ENCODE measurements at places on chromosomes 12 and 14.

- no peaks in the 10 kb centered on the region for H3K36me3 ChIP-seq
- H3K4me3 ChIP-seq = no peak overlapping the region
- no peak for DNase-seq
- no peak overlapping the region for H3K27ac ChIP-seq
Measured at GRCh38 chr12:58648176-58648575, 272.1 kb downstream of the LRIG3 start.

GRCh38 chr14:46574221-46574977 lies 77.2 kb downstream of the RPL10L start:
- H3K4me1 ChIP-seq = no peaks in the 10 kb centered on the region
- H3K36me3 ChIP-seq = no peaks in the 10 kb centered on the region
- H3K27me3 ChIP-seq = no peaks in the 10 kb centered on the region
- no peak for DNase-seq

DNA sequence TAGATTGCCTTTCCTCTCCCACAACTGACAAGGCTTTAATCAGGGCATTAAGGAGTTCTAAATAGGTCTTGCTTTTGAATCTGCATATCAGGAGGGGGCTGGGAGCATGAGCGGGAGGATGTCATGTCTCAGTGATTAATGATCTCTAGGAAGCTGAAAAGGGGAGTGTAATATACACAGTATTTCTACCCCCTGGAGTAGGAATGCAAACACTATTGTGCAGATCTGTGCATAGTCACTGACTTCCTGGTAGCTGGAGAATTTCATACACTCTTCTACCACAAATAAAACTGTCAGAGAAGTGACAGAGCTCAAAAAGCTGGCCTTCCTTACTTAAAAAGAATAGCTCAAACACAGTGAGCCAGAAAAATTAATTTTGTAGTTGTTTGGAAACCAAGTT lies 65.8 kb downstream of the RIC8B start:
- H3K27me3 ChIP-seq = no peaks in the 10 kb centered on the region
- DNase-seq = no peak
- no peaks in the 10 kb centered on the region for H3K36me3 ChIP-seq
- no peaks in the 10 kb centered on the region for H3K4me1 ChIP-seq
- no peak overlapping the region for H3K4me3 ChIP-seq
- no peak overlapping the region for H3K27ac ChIP-seq

DNA sequence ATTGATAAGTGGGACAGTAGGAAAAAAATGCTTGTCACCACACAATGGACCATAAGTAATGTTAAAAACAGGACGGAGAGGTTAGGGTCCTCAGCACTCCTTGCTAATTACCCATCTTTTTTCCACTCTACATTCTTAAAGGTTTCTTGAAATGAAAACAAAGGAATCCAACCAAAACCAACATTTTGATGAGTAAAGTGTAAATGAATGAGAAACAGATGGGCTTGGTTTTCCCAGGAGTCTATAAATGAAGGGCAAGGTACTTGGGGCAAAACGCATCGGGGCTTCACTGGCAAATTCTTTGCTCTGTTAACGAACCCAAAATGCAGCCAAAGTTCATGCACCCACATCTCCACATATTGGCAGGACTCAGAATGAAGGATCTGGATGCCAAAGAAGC lies 129.2 kb upstream of the BMP4 start:
- no peaks in the 10 kb centered on the region for H3K27me3 ChIP-seq
- no peak for DNase-seq
- no peak overlapping the region for H3K27ac ChIP-seq
- no peaks in the 10 kb centered on the region for H3K36me3 ChIP-seq

DNA sequence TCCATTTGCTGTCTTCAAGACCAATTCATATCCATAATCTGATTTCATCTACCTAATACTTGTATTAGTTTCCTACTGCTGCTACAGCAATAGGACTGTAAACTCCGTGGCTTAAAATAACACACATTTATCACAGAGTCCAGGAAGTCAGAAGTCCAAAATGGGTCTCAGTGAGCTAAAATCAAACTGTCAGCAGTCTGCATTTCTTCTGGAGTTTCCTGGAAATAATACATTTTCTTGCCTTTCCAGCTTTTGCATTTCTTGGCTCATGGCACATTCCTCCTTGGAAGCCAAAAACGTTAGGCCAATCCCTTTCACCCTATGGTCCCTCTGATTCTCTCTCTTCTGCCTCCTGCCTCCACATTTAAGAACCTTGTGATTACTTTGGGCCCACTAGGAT lies 239.8 kb downstream of the PRKD1 start:
- H3K36me3 ChIP-seq = no peaks in the 10 kb centered on the region
- H3K27ac ChIP-seq = no peak overlapping the region
- no peak overlapping the region for H3K4me3 ChIP-seq
- no peak for DNase-seq
- no peaks in the 10 kb centered on the region for H3K4me1 ChIP-seq
- H3K27me3 ChIP-seq = no peaks in the 10 kb centered on the region

DNA sequence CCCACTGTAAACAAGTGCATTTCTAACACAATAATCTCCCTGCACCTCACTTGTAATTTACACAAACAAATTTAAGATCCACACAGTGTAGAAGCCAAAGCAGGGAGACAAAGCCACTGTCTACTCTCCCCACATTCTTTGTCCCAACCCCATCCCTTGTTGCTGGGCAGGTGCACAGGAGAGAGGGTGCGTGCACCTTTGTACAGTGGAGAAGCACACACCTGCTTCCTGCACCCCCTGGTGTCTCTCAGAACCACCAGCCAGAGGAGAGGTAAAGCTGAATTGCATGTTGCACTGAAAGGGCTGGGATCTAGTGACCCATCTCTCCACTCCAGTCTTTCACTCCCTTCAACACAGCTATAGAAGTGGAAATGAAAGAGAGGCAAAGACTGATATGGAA lies 51.4 kb upstream of the IFNG-AS1 start:
- no peaks in the 10 kb centered on the region for H3K36me3 ChIP-seq
- no peaks in the 10 kb centered on the region for H3K27me3 ChIP-seq
- no peak overlapping the region for H3K4me3 ChIP-seq
- no peak overlapping the region for H3K27ac ChIP-seq

GRCh38 chr12:64545081-64545382 lies 65.3 kb upstream of the RASSF3 start:
- H3K36me3 ChIP-seq = no peaks in the 10 kb centered on the region
- H3K27me3 ChIP-seq = no peaks in the 10 kb centered on the region
- no peaks in the 10 kb centered on the region for H3K4me1 ChIP-seq
- no peak overlapping the region for H3K27ac ChIP-seq
- H3K4me3 ChIP-seq = no peak overlapping the region
- DNase-seq = no peak

DNA sequence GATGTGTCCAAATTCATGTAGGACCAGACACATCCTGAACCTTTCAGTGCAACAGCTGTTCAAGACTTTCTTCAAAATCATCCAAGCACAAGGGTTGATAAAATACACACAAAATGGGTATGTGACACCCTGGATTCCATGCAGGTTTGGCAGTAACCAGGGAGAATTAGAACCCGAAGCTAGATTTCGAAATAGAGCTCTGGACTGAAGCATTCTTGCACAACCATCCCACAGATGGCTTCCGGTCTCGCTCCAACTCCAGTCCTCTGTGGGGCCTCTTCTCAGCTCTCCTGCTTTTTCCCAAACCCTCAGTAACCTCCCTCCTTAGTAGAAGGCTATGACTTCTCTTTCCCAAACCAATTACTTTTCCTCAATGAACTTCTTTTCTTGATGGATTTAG lies 171.3 kb downstream of the TTC7B start:
- no peak overlapping the region for H3K4me3 ChIP-seq
- H3K4me1 ChIP-seq = no peaks in the 10 kb centered on the region
- H3K27ac ChIP-seq = no peak overlapping the region
- H3K36me3 ChIP-seq = no peaks in the 10 kb centered on the region

GRCh38 chr12:108783446-108783845 lies 52.1 kb upstream of the CORO1C start:
- H3K4me1 ChIP-seq = peaks cover 62% of the 10 kb centered on the region
- peak overlapping the region; percentile 99 for H3K27ac ChIP-seq

GRCh38 chr14:100879194-100879593 lies 24.3 kb downstream of the RTL1 start:
- 0 out of 2 replicates have a peak, but pooled peaks cover 3% of the 10 kb centered on the region for H3K27me3 ChIP-seq
- H3K4me3 ChIP-seq = no peak overlapping the region
- H3K4me1 ChIP-seq = no peaks in the 10 kb centered on the region
- DNase-seq = no peak
- H3K27ac ChIP-seq = no peak overlapping the region
- no peaks in the 10 kb centered on the region for H3K36me3 ChIP-seq

GRCh38 chr14:64676410-64677008 lies 27.7 kb upstream of the PLEKHG3 start:
- no peaks in the 10 kb centered on the region for H3K27me3 ChIP-seq
- no peaks in the 10 kb centered on the region for H3K4me1 ChIP-seq
- no peak for DNase-seq

DNA sequence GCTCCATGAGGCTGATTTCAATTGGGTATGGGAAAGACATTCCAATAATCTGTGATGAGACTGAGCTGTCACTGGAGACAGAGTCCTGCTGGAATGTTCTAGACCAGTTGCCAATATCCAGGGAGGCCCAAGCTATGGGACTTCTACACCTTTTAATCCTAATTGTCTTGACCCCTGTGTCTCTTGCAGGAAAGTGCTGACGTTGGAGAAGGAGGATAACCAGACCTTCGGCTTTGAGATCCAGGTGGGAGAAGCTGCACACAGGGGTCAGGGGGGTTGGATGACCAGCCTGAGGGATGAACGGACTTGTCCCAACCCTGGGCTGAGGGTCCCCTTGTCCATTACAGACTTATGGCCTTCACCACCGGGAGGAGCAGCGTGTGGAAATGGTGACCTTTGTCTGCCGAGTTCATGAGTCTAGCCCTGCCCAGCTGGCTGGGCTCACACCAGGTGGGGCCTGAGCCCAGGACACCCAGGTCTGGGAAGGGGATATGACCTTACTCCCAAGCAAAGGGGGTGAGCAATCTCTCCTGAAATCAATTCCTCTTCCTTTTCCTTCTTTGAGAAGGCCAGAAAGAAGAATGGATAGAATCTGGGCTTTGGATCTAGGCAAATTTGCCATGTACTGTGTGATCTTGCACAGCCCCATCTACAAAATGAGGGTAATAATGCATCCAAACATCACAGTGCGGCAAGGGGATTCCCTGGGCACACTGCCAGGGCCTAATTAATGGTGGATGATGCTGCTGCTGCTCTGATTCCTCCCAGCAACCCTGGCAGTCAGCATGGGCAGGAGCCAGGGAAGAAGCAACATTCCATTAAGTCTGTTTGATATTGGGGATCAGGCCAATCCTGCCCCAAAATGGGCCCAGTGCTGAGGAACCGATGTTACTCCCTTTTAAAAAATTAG lies 4.2 kb downstream of the TAMALIN start:
- H3K27ac ChIP-seq = no peak overlapping the region
- no peak overlapping the region for H3K4me3 ChIP-seq
- no peaks in the 10 kb centered on the region for H3K4me1 ChIP-seq
- H3K36me3 ChIP-seq = no peaks in the 10 kb centered on the region
- peaks cover 84% of the 10 kb centered on the region for H3K27me3 ChIP-seq
- DNase-seq = no peak

DNA sequence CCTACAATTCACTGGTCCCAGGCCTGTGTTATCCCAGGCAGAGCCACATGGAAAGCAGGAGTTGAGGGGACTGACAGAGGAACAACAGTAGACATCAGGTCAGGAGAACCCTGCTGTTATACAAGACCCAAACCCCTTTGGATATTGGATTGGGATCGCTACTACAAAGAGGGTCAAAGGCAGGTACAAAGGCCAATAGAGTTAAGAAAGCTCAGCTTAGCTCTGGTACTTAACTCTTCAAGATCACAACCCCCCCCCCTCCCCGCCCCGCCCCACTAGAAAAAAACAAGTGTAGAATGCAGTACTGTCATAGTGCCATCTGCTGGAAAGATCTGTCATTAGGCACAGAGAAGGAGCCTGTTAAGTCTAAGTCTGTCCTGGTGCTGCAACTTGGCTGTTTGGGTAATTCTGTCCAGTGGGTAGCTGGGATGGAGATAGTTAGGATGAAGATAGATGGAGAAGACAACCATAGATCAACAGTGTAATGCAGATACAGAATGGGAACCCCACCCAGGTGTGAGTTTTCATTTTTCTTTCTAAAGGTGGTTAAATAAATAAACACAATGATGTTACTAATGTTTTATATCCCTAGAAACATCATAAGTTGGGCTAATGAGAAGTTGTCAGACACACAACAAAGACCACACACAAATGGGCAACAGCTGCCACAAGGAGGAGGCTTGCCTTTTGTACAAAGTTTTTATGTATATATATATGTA lies 17.2 kb downstream of the REM2 start:
- H3K27ac ChIP-seq = no peak overlapping the region
- H3K36me3 ChIP-seq = no peaks in the 10 kb centered on the region

DNA sequence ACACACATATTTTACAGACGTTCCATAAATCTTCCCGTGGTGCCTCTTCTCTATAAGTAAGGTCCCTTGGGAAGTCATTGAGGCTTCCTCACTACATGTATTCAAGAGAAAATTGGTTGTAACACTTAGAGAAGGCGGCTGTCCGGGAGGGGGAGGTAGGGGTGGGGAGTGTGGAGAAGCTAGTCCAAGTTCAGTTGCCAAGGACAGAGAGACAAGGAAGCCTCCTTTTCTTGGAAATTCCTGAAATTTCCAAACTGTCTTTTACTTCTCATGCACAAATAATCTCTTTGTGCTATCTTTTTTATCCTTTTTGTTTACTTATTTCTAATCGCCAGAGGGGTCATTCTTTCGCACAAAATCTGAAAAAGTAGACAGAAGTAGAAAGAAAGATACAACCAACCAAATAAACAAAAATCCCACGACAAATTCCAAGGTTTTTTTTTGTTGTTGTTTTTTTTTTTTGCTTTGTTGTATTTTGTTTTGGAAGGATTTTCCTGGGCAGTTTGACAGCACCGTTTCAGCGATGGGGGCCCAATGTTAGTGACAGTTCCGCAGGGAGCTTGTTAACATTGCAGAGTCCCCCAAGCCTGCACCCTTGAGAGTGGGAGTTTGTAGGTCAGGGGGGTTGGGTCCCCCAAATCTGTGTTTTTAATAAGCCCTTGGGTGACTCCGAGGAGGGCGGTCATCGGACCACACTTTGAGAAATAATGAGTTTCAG lies 45.2 kb downstream of the MAP1LC3B2 start:
- no peaks in the 10 kb centered on the region for H3K36me3 ChIP-seq
- no peak for DNase-seq
- no peaks in the 10 kb centered on the region for H3K27me3 ChIP-seq
- H3K4me1 ChIP-seq = no peaks in the 10 kb centered on the region
- no peak overlapping the region for H3K27ac ChIP-seq
- H3K4me3 ChIP-seq = no peak overlapping the region

- no peak overlapping the region for H3K4me3 ChIP-seq
- no peak overlapping the region for H3K27ac ChIP-seq
- no peaks in the 10 kb centered on the region for H3K4me1 ChIP-seq
- H3K36me3 ChIP-seq = no peaks in the 10 kb centered on the region
Measured at GRCh38 chr14:71613168-71613567, 319.1 kb upstream of the RGS6 start.
